ENCODE measurements at places on chromosomes 6 and 20.

- DNase-seq = no peak
These were observed 13.9 kb upstream of the AARS2 start for GRCh38 chr6:44327096-44327495.

DNA sequence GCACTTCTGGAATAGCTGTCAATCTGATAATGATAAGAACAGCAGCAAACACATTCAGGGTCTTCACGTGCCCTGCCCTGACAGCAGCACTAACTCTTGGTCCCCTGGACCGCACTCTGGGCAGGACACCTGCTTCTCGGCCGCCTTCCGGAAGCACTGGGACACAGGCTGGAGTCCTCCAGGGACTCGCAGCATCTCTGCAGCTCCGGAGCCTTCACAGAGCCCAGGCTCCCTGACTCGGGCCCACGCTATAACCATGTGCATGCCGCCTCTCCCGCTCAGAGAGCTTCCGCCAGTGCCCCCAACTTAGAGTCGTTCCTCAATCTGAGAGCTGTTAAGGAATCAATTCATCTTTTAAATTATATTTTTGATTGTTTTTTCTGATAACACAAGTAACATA is 377.3 kb downstream of the TAF4 start:
- no peak for DNase-seq

GRCh38 chr20:59191036-59191755 is 27.6 kb downstream of the ZNF831 start:
- DNase-seq = no peak

DNA sequence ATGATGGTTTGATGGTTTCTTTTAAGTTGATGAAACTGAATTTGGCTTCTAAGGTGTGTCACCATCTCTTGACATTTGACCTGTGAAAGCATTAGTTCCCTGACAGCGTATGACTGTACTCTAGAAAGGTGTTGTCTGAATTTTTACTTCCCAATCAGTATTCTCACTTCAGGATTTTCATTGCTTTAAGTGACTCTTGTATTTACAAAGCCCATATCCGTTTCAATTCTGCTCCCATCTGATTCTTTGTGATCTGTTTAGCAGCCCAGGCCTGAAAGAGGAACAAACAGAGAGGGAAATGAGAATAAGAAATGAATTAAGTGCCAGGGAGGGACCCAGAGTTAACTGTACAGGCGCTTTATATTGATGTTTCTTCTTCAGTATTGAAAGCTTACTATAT is 73.7 kb downstream of the FARS2 start:
- no peak for DNase-seq

DNA sequence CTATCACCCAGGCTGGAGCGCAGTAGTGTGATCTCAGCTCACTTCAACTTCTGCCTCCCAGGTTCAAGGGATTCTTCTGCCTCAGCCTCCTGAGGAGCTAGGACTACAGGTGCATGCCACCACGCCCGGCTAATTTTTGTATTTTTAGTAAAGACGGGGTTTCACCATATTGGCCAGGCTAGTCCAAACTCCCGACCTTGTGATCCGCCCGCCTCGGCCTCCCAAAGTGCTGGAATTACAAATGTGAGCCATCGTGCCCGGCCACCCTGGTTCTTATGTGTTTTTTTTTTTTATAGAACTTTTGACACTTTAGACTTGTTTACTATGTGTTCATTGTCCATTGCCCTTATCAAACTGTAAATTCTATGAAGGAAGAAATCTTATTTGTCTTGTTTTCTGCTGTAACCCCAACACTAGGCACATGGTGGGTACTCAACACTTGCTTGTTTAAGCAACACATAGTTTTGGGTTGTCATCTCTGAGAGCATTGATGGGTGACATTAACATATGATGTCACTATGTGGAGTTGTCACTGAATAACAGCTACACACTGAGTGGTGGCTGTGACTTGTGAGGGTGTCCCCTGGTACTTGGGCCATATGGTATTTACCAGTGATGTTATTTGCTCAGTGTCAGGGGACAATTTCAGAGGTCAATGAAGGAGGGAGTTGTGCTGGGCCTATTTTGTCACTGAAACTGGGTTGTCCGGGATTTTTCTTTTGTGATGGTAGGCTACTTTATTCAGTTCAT is 1.5 kb upstream of the PXMP4 start:
- no peak for DNase-seq

DNA sequence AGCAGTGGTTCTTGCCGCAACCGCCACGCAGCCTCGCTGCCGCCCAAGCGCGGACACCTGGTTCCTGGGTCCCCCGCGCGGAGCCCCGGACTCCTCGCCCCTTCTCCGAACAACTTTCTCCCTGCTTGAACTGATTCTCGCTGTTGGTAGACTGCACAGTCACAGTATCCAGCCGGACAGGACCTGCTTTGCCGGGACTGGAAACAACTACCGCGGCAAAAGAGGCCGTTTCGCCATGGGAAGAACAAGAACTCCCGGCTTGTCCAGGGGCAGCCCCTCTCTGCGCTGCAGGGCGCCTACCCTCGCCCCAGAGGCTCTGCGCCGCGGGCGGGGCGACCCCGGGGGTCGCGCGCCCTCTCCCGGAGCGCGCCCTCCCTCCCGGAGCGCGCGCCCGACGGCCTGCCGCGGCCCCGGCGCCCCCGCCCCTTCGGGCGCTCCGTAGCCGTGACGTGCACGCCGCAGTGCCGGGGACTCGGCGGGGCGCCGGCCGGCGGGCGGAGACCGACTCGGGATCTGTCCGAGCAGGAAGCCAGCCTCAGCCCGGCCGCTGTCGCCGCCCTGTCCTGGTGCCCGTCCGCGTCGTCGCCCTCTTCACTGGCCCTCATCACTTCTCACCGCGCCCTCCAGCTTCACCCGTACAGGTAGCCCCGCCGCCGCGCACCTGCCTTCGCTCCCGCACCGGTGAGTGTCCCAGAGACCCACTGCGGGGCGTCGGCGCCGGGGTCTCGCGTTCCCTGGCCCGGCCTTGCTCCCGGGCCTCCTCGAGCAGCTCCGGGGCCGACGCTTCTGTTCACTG is at the start of gene MYO6:
TSS of gene MYO6 (plus strand) at position 497 of the 796 bp plus-strand sequence. CDS start 68,309 bp downstream, outside the sequence.
- no peak for DNase-seq

GRCh38 chr20:44850837-44851236 is 34.7 kb upstream of the YWHAB start:
- no peak for DNase-seq

GRCh38 chr6:157471895-157472686 is 91.1 kb downstream of the ZDHHC14 start:
- DNase-seq = no peak

GRCh38 chr20:25136643-25137559 is 55.0 kb upstream of the VSX1 start:
- DNase-seq = peak; percentile 92

GRCh38 chr6:26195924-26196845 is 109.0 kb downstream of the HFE start:
- DNase-seq = no peak

DNA sequence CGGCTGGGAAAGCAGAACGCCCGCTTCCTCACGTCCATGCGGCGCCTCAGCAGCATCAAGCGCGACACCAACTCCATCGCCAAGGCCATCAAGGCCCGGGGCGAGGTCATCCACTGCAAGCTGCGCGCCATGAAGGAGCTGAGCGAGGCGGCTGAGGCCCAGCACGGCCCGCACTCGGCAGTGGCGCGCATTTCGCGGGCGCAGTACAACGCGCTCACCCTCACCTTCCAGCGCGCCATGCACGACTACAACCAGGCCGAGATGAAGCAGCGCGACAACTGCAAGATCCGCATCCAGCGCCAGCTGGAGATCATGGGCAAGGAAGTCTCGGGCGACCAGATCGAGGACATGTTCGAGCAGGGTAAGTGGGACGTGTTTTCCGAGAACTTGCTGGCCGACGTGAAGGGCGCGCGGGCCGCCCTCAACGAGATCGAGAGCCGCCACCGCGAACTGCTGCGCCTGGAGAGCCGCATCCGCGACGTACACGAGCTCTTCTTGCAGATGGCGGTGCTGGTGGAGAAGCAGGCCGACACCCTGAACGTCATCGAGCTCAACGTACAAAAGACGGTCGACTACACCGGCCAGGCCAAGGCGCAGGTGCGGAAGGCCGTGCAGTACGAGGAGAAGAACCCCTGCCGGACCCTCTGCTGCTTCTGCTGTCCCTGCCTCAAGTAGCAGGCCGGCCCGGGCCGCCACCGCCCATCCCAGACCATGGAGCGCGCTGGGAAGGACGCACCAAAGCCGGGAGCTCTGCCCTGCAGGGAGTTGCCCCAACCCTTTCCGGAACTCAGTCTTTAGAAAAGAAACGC is 36.7 kb downstream of the STX11 start:
- DNase-seq = no peak

DNA sequence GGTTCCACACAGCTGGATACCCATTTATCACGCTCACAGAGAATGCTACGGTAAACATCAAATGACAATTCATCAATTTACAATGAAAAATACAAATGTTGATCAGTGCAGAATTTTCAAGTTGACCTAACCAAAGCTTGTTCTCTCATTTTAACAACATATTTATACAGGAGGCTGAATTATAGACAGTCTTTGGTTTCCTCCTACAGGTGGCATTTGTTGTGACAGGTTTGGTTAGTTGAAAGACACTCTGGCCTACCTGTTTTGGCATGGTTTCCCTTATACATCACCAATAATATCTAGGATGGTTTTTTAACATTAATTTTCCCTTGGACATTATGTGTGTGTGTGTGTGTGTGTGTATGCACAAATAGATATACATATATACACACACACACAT is 642.5 kb upstream of the MMS22L start:
- DNase-seq = no peak

DNA sequence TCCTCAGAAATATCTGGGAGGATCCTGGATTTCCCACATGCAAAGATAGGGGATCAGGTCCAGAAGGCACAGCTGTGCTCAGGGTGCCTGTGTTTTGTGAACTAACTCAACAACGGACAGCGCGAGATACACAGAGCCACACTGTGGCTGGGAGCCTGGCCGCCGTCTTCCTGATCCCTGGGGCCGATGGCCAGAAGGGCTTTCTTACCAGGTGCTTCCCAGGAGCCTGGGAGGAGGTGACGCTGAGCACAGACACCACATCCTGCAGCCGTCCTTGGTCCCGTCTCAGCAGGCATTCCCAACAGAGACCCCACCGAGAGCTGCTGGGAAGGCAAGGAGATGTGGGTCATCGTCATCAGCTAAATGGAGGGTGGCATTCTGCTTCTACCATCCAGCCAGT is 144.6 kb upstream of the AFDN start:
- no peak for DNase-seq

DNA sequence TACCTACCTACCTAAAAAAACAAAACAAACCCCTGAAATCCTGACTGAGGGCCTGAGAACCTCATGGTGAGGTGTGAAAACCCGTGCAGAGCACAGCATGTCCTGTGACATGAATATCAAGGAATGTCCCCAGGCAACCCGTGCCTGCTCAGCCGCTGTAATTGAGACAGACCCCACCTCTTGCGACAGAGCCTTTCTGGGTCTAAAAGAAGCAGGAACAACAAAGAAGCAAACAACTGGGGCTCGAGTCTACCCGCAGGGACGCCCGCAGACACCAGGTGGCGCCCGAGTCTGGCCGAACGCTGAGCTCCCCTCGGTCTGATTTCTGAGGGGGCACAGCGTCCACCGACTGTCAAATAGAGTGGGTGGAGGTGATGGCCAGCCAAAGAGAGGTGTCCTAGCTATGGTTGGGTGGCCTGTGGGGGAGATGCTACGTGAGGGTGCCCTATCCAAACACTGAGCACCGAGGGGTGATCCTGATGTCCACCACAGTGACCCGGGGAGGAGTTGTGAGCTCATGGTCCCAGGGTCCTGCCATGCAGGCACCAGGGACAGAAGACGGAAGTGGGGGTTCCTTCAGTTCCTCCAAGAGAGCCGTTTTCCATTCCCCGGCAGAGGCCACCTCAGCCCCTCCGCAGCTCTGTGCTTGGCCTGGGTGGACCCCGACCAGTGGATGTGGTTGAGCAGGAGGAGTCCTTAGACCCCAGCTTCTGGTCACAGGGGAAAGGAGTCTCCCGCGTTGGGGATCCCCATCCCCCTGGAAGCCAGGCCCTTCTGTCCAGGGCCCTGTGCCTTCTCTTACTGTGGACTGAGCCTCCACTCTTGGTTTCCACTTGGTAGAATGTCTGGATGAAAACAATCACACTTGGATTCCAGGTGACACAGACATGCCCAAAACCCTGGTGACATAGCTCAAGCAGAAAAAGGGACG is 268.2 kb downstream of the CDC5L start:
- no peak for DNase-seq

DNA sequence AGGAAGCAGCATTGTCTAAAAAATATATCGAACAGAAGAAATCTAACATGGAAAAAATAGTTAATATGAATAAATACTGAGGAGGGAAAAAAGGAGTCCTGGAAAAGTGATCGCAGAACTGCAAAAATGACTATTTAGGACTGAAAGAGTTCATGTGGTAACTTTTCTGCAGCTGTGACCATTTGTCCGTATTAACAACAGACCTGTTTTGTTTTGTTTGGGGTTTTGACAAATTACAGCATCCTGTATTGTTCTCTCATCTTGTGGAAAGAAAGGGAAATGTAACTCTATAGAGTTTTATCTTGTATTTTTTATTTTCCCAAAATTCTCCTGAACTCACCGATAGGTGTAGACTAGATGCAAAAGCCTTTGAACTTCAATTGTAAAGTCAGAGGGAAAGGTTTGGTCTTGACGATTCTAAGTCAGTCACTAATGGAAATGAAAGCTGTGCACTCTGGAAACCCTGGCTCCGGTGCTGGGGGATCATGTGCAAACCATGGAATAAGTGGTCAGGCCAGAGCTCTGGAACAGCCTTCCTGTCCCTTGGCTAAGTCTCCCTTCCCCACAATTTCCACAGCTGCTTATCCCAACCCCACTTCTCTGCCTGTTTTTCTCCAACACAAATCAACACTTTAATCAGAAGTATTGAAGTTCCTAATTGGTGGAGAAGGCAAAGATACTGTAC is 51.2 kb upstream of the MARCKS start:
- no peak for DNase-seq

DNA sequence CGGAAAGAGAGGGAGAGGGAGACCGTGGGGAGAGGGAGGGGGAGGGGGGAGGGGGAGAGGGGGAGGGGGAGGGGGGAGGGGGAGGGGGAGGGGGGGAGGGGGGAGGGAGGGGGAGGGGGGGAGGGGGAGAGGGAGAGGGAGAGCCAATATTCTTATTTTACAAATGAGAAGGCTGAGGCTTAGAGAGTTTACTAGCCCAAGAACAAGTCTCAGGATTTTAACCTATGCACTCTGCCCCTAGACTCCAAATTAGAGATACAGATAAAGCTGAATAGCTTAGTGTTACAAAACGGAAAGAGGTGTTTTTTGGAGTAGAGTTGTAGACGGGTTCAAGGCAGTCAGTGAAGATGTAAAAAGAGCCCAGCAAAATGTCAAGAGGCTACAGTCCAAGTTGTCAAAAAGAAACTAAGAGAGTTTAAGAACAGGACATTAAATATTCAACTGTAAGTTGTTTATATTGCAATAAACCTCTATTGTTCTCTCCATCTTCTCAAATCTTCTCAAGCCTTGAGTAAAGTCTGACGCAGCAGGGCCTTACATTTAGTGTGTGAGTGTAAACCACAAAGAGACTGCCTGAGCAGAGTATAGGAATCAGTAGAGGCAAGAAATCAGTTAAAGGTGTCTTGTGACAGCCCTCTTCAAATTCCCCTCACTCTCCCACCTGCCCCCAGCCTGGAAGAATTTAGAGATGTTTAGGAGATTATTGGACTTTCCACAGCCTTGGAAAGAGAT is 34.9 kb upstream of the AKIRIN2 start:
- DNase-seq = no peak

Data from fibroblast of the conjunctiva (primary cell).